ENCODE measurements at places on chromosomes 1 and 21.

DNA sequence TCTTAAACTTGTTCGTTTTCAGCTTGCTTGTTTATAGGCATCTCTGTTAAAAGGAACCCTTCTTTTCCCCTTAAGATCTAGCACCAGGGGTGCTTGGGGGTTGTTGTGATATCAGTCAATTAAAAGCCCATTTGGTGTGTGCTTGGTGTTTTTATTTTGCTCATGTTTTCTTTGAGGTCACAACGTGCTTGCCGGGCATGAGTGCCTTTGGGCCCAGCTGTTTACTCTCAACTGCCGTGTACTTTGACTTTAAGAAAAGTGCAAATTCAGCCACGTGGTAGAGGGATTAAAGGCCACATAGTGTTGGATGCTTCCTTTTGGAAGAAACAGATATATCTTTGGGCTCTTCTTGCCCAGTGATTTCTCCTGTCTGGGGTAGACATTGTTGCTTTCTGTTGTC is 10.5 kb downstream of the ARID1A start:
- no peak for DNase-seq

- no peak for DNase-seq
These were observed 54.9 kb downstream of the KIAA1614 start for GRCh38 chr1:180967558-180967957.

GRCh38 chr1:229689904-229690303 is 63.9 kb downstream of the URB2 start:
- no peak for DNase-seq

DNA sequence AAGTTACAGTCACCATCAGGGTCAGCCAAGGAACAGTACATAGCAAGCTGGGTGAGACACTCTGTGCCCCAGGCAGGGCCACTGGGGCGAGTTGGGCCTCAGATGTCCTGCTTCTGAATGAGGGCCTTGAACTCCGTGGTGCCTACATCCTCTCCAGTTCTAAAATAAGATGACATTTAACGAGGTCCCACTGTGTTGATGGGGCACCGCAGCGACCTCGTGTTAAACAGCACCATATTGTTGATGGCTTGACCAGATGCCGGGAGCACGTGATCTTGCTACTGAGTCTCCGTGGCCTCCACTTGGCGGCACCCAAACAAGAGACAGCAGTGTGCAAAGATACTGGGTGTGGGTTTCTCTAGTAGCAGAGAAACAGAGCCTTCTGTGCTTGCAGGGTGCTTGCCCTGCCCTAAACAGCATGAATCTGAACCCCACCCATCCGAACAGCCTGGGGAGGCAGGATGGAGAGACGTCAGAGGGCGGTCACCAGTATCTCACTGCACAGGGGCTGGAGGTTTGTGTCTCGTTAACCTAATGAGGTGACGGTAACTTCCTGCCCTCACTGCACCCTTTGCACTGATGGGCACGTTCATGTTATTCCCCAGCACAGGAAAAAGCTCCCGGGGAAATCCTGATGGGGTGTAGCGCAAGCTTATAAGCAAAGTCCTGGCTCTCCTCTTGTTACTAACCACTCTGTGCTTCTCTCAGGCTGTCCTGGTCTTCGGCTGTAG is 324.4 kb downstream of the AJAP1 start:
- no peak for DNase-seq

DNA sequence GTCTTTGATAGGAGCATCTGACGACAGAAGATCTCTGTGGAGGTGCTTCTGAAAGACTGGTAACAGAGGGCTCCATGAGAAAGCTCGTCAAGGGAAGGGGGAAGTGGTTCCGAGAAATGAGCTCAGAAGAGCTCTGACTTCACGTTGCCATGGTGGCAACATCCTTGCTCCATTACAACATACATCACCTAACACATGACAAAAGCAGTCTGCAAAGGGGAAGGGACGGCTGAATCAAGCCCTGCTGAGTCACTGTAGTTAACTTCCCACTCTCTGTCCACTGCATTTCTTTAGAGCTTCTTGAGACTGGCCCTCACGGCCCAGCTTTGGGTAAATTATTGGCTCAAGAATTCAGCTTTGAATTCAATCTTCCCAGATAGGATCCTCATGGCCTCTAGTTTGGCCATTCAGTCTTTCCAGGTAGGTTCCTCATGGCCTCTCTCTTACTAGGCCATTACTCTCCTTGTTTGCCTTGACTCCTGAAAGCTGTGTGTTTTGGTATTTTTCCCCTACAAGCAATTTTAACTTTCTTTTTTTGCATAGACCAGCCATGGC is 88.0 kb upstream of the ZNF648 start:
- no peak for DNase-seq

GRCh38 chr1:42177541-42177981 is 13.0 kb upstream of the GUCA2A start:
- no peak for DNase-seq

GRCh38 chr1:94925561-94926125 is 1.3 kb downstream of the CNN3 start:
- DNase-seq = no peak

GRCh38 chr1:38198621-38199020 is 152.0 kb upstream of the POU3F1 start:
- no peak for DNase-seq

GRCh38 chr1:198590454-198590853 is 48.4 kb upstream of the PTPRC start:
- DNase-seq = no peak

DNA sequence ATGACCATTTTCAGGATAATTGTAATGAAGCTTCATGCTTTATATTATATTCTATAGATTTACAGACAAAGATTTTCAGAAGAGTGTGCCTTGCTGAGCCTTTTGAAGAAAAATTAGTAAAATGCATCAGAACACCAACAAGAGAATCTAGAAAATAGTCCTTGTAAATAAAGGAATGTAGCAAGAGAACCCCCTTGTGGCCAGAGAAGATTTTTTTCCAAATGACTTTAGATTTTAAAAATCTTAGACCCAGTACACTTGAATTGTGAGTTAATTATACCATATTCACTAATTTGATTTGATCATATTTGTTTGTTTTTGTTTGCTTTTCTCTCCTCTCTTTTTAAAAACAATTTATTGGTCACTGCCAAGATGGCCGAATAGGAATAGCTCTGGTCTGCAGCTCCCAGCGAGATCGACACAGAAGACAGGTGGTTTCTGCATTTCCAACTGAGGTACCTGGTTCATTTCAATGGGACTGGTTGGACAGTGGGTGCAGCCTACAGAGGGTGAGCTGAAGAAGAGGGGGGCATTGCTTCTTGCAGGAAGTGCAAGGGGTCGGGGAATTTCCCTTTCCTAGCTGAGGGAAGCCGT is 12.8 kb upstream of the IFI44L start:
- no peak for DNase-seq

DNA sequence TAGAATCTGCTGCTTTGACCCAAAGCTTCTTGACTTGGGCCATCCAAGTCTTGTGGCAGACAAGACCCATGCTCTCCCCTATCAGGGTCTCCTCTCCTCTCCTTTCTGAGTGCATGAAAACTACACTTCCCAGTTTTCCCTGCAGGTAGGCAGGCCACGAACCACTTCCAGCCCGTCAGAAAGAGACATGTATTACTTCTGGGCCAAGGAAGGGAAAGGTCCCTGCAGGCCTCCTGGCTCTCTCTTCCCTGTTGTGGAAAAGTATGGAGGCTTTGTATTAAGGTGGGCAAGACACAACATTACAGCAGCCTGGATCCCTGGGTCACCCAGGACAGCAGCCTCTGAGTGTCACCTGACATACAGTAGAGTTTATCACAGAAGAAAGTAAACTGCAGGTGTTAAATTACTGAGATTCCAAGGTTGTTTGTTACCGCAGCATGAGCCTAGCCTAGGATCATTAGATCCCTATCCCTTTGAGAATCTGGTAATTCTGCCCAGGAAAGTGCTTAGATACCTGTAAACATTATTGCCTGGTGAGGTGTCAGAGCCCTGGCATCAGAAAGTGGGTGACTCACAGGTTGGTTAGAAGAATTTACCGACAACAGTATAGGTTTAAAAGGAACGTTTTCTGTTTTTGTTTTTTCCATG is 717.3 kb downstream of the MATN1 start:
- no peak for DNase-seq

DNA sequence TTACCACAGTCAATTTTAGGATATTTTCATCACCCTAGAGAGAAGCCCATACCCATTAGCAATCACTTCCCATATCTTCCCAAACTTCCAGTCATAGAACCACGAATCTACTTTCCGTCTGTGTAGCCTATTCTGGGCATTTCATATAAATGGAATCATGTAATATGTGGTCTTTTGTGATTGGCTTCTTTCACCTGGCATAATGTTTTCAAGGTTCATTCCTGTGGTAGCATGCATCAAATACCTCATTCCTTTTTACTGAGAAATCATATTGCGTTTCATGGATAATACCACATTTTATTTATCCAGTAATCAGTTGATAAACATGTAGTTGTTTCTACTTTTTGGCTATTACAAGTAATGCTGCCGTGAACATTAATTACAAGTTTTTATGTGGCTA is 21.5 kb downstream of the DESI2 start:
- DNase-seq = no peak

DNA sequence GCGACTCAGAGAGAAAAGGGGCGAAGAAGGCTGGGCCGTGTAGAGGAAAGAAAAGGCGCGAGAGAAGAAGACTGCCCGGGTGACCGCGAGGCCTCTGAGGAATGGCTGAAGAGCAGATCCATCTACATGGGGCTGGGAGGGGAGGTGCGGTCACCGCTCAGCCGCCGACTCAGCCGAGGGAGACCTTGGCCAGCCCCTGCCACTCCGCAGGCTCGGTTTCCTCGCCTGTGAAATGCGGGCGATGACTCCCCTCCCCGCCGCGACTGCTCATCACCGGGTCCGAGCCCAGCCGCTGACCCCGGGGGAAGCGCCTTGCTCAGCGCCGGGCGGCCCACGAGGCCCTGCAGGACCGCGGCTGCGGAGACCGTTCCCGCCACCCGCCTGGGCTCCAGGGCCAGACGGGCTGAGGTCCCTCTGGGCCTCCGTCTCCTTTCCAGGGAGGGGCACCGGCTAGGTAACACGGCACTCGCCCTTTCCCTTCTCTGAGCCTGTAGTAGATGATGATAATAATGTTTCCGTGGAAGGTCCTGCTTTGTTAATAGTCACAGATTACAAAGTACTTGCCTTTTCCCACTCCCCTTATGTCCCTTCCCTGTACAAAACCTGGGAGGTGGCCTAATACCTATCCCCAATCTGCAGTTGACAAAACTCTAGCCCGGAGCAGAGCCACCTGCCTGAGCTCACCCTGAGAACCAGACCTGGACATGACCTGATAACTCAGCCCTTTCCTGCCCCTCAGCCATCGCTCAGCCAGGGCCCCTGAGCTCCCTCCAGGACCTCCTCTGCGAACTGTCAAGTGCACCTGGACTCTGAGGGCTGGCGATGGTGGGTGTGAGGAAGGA is 1.6 kb upstream of the BSND start:
- DNase-seq = no peak

GRCh38 chr1:202005958-202006357 is 4.4 kb upstream of the ELF3 start:
- DNase-seq = no peak

GRCh38 chr1:52127181-52128180 is 14.4 kb upstream of the ZFYVE9 start:
- no peak for DNase-seq

DNA sequence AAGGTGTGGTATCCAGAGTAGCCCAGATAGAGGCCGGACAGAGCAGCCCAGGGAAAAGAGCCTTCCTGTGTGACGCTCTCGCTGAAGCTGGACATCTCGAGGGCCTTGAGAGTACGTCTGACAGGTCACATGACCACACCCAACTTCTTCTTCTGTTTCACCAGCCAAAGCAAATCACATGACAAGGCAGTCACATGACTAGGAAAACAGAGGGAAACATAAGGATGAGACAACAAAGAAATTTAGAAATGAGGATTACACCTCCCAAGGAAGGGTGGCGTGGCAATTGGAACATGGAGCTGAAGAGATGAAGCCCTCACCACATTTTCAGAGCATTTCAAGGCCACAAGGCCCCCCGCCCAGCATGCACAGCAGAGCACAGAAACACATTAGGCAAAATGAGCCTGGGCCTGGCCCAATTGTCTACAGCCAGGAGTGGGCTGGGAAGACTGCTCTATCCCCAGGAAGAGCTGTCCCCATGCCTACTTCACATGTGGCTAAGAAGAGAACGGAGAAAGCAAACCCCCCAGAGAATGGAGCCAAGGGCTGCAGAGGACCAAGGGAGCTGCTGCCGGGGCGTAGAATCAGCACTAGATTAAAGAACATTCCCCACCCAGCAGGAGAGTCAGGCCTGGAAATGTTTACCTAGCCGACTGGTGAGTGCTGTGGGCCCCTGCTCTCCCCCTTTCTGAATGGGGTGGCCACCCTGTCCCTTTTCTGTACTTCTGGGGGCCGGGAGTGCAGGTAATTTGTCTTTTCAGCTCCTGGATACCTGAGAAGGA is 305.1 kb downstream of the NPHP4 start:
- DNase-seq = no peak

GRCh38 chr1:1460540-1461130 is 10.9 kb upstream of the ATAD3B start:
- DNase-seq = no peak

DNA sequence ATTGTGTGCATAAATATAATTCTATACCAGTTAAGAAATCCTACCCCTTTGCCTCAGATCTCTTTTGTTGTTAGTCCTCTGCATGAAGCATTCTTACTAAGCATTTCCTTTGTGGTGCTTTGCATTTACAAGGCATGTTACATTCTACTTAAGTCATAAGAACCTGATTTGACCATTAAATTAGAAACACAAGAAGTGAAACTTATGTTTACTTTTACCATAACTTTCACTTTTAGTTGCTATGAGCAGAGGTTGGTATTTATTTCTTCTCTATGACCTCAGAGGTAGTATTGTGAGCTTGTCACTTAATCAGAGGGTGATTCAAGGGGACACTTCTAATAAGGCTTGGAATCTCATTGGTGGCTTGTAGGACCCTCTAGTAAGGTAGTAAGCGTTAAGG is 9.0 kb downstream of the FAM20B start:
- DNase-seq = no peak

DNA sequence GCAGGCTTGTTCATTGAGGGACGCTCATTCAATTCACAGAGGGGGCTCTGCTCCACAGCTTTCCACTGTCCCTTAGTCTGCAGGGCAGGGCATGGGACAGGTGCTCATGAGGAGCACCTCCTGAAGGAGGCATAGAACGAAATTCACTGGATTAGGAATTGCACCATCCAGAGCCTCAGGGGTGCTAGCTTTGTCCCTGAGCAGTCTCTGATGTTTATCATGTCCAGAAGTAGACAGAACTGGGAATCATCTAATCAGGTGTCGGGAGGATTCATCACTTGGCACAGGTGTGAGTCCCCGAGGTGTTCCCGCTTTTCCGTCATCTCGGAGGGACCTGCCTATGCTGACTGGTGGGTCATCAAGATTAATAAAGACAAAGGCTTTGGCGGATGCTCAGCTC is 321.4 kb downstream of the AJAP1 start:
- DNase-seq = no peak

GRCh38 chr1:44236490-44237272 is 23.4 kb downstream of the DMAP1 start:
- DNase-seq = no peak

- no peak for DNase-seq
These were observed 75.1 kb upstream of the DPH5 start for GRCh38 chr1:101100674-101101073.

- DNase-seq = no peak
These were observed 10.2 kb downstream of the C1orf94 start for GRCh38 chr1:34186741-34187494.
